ENCODE measurements at places on chromosomes 12 and 14.

GRCh38 chr12:108982621-108983219 is 38.1 kb downstream of the SVOP start:
- DNase-seq, result no peak

GRCh38 chr12:89706986-89707702 is 1.5 kb downstream of the ATP2B1 start:
- no peak for DNase-seq

- DNase-seq, result peak; percentile 60
Observed at GRCh38 chr14:33979613-33980276, 28.9 kb upstream of the EGLN3 start.

DNA sequence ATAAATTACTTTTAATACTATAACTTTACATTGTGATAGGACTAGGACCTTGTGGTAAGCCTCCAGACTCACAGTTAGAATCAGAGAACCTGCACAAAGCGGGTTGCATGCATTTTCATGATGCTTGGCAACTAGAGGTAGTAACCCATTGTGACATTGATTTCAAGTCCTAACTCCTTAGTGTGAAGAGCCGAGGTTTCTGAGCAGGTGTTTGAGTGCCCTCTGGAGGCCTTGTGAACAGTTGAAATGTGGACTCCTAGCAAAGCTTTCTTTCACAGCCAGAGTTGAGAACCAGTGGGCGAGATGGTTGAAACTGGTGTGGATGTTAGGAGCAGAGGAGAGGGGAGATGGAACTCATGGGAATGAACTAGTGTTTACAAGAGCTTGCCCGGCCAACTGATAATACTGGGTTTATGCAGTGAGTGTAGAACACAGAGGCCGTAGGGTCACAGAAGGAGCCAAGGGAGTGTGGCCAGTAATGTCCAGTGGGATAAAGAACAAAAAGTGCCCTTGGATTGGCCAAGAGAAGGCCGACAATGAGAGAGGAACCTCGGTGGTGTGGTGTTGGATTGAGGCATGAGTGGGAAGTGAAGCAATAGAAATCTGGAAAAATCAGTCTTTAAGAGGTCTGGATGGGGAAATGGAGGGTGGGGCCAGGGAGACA is 10.9 kb downstream of the ZNF664 start:
- DNase-seq, result peak; percentile 68

GRCh38 chr14:61636291-61636690 is 59.0 kb upstream of the HIF1A start:
- no peak for DNase-seq

- DNase-seq, result no peak
Observed at GRCh38 chr12:132336451-132337413, 7.3 kb upstream of the GALNT9 start.

DNA sequence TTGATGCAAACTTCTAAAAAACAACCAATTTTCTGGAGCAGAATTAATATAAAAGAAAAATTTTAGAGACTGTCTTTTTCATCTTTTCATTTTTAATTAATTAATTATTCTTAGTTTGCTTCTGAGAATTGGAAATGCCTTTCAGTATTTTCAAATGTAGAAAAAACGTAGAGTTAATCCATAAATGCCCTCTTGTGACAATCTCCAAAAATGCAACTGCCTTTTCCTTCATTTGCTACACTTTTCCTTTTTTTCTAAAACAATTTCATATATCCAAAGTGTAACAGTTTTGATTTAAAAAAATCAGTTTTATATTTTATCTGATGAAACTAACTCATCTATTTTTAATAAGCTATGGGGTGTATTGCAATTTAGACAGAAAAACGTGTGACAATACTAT is 409.3 kb downstream of the PRKD1 start:
- no peak for DNase-seq

DNA sequence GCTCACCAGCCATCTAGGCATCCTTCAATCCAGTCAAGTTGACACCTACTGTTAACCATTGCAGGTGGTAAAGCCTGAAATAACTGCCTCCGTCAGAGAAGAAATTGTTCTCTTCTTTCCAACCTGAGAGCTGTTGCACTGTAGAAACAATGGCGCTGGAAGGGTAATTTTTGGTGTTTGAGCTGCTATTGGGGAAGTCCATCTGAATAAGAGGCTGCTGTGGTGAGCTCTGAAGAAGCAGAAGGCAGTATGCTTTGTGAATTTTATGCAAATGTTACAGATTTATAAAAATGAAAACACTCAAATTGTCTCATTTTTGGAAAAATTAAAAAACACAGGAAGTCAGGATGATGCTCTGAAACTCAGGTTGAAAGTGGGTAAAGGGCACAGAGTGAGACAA is 60.2 kb downstream of the SNAPC1 start:
- no peak for DNase-seq

- peak; percentile 84 for DNase-seq
Observed at GRCh38 chr12:56119361-56119796, 1.3 kb downstream of the ZC3H10 start.

DNA sequence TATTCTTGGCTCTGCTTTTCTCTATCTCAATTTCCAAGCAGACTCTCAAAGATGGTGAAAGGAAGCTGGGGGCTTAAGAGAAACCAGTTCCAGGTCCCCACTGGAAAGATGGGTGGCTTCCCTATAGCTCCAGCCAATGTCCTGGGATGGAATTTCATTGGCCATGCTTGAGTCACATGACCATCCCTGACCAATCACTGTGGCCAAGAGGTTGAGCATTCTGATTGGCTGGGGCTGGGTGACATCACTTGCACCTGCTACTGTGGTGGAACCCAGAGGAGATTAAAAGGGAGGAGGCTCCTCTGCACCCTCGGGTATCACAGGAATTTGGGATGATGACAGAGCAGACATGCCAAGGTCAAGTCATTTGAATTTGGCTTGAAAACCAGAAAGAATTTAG is 436.5 kb downstream of the TMEM132D start:
- DNase-seq, result no peak
